Sigmoid colon (tissue), 7 donors: ENCODE measurements at places on chromosomes 5 and 9.

GRCh38 chr5:6274846-6275543 lies 103.4 kb downstream of the MED10 start:
- no peak for DNase-seq

DNA sequence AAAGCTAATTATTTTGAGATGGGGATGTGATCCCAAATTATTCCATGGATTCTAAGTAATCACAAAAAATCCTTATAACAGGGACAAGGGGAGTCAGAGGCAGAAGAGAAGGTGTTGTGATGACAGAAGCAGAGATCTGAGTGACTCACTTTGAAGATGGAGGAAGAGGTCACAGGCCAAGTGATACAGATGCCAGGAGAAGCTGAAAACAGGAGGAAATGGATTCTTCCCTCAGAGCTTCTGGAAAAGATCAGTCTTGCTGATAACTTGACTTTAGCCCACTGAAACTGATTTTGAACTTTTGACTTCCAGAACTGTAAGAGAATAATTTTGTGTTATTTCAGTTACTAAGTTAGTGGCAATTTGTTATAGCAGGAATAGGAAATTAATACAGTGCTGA lies 105.3 kb downstream of the GCNT1 start:
- no peak for DNase-seq

DNA sequence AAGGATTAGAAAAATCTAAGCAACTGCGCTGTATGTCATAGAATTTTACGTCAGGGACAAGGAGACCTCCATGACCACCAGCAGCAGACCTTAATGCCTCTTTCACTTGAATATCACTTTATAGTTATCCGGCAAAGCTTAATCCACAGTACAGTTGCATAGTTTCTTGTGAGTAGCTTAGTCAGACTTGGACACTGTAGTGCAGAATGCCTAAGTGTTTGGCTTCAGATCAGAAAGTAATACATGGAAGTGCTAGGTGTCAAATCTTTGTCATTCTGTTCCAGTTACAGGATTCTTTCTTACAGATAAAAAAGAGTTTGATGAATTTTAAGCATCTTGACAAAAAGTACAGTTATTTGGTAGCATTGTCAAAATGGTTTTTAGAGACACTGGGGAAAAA lies 239.9 kb upstream of the PAPPA start:
- DNase-seq, result no peak

GRCh38 chr9:69034071-69034470 lies 1.5 kb upstream of the FXN start:
- DNase-seq, result no peak

DNA sequence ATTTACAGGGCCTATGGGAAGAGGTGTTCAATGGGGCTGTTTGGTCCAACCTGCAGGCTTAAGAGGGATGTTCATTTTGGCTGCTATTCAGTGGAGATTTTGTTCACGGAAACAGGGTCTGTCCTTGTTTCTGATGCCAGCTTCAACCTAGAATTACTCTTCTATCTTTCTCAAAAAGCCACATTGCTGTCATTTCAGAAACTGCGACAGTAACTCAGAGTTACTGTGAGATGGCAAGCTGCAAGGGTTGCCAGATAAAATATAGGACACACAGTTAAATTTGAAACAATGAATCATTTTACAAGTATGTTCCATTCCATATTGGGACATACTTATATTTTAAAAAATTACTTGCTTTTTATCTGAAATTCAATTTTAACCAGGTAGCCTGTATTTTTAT lies 128.0 kb downstream of the NPR3 start:
- no peak for DNase-seq

DNA sequence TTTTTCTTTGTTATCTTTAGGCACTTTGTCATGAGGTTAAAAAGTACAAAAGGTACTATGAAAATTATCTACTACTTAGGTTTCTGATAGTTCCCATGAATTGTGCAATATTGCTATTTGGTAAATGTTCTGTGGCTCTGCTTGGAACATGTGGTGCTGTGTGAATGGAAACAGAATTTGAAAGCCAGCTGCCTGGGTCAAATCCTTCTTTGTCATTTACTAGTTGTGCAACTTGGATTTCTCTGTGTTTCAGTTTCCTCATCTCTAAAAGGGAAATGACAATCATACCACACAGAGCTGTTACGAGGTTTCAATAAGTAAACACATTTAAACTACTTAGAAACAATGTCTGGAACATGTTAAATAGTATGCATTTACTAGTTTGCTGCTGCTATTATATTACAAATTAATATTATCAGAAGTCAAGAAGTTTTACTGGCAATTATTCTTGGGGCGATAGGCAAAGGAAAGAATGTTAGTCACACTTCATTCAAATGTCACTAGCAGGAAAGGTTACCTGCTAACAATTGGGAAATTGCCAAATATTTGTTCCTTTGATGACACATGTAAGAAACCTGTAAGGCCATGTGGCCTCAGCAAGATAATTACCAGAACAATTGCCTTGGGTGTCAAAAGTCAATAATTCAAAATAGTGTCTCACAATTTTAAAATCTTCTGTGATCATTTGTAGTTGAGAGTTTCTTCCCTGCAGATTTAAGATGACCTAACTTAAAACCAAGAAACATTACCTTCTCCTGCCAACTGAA lies 184.8 kb downstream of the KIAA0825 start:
- DNase-seq, result peak; percentile 65

DNA sequence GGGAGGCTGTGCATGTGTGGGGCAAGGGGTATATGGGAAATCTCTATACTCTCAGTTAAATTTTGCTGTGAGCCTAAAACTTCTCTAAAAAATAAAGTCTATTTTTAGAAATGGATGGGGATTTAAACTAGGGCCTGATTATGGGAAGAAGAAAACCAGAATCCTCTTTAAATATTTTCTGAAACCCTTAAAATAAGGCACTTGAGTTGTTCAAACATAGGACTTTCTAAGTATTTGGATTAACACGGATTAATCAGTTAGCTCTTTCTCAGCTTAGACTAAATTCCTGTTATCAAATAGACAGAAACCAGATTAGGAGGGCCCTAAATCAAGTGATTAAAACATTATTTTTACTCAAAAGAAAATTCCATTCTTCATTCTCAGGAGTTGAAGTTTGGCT lies 438.4 kb downstream of the EFNA5 start:
- no peak for DNase-seq

DNA sequence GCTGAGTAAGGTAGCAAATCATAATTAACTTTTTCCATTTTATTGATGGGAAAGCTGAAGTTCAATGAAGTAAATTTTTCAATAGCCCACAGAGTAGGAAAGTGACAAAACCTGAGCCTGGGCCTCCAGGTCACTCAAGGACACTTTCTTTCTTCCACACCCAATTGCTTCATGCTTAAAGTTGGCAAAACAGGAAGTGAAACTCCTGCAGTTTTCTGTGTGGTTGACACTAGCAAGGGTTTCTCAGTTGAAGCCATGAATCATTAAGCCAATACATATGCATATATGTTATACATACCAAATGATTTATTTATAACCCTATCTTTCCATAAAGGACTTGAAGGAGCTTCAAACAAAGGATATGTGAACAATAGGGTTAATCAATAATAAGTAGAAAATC lies 13.9 kb downstream of the TLR4 start:
- DNase-seq, result no peak

GRCh38 chr5:74954919-74955318 lies 88.7 kb upstream of the FAM169A start:
- no peak for DNase-seq

- no peak for DNase-seq
Observed at GRCh38 chr9:36690412-36691168, 117.9 kb downstream of the MELK start.
